Thymus (tissue), 14 donors: ENCODE measurements at places on chromosomes 3 and 15.

- no peak for DNase-seq
Measured at GRCh38 chr15:55247766-55248427, 41.7 kb downstream of the RAB27A start.

DNA sequence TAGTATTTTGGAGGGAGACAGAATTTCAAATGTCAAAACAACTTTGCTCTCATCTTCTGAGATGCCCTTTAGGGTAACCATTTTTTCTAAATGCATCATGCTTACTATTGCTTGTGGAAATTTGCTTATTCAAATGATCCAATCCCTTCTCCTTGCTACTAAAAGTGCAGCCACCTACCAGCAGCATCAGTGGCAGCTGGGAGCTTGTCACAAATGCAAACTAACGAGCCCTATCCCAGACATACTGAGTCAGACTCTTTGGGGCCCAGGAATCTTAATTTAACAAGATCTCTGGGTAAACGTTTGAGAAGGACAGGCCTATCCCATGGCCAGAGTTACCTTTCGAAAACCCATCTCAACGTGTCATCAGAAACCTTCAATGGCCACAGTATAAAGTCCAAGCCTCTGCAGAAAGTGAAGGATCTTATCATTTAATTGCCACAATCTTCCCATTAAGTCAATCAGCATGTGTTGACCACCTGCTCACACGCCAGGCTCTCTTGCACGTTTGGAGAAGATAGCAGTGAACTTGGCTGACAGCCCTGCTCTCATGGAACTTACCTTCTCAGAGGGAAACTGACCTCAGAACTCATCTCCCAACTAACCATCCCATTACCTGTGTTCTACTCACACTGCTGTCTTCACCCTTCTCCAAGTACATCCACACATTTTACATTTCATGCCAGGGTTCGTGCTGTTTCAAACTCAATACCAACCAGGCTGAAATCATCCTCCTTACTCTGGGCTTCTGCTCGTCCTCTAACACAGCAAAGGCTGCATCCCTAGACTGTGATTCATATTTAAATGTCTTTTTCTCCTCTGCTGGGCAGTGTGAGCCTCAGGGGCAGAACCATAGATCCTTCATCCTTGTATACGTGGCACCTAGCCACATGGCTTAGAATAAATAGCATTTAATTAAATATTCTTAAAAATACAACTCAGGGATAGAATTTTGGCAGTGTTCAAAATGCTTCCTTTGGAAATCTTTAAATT is 24.8 kb upstream of the VGLL4 start:
- DNase-seq: no peak

DNA sequence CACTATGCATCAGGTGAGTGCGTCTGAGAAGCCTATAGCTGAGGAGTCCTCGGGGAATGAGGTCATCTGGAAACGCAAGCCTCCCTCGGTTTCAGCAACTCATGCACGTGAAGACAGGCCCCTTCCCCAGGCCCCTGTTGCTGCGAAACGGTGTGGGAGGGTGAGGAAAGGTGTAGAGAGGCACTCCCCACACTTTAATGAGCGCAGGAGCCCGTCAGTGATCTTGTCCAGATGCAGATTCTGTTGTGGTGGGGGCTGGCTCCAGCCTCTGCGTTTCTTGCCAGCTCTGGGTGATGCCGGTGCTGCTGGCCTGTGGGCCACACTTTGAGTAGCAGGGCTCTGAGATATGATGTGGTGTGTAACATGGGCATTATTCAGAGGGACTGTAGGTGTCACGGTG is 38.6 kb upstream of the LACTB start:
- no peak for DNase-seq

GRCh38 chr3:156317462-156318074 is 197.2 kb downstream of the KCNAB1 start:
- DNase-seq: no peak

DNA sequence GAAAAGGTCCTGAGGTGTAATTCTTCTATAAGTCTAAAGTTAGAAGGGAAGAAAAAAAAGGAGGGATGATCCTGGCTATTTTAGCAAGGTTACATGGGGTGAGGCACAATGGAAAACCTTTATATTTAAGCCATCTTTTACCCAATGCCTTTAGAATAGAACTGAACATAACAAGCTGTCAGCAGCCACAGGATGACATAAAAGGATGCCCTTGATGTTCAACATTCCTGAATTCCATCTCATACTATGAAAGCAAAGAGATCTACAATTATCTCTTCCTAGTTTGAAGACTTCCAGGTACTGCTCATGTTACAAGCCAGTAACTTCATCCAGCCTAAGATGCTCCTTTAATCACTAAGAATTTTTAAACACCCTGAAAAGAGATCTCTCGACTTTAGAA is 26.9 kb downstream of the NEK10 start:
- DNase-seq: no peak

GRCh38 chr3:119550192-119550910 is 9.1 kb downstream of the CD80 start:
- DNase-seq: no peak

DNA sequence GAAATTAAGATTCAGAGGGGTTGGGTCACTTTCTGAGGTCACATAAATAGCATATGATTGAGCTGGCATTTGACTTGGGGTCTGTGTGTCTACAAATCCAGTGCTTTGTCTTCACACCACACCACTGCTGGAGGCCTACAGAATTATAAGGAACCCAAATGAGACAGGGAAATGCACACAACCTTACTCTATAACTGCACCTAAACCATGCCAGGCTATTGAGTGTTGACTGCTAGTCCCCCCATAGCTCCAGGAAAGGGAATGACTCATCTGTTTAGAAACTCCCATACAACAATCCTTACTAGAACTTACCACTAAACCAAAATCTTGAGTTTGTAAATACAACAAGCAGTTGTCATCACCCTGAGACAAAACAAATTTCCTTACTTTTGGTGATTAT is 16.9 kb upstream of the TSC22D2 start:
- DNase-seq: no peak

- no peak for DNase-seq
Measured at GRCh38 chr3:18917923-18918322, 230.4 kb upstream of the KCNH8 start.

DNA sequence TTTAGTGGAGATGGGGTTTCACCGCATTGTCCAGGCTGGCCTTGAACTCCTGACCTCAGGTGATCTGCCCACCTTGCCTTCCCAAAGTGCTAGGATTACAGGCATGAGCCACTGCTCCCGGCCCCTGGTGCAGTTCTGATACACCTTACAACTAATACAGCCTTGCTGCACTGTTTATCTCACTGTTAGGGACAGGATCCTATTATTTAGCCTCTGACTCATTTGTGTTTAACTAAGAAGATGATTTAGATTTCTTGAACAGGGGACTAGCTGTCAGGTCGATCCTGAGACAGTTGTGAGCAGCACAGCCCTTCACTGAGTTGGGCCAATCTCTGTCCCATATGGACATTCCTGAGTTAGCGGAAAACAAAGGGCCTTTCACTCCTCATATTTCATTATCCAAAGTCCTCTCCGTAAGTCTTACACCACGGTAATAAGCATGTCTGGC is 19.2 kb downstream of the GYG1 start:
- DNase-seq: no peak

DNA sequence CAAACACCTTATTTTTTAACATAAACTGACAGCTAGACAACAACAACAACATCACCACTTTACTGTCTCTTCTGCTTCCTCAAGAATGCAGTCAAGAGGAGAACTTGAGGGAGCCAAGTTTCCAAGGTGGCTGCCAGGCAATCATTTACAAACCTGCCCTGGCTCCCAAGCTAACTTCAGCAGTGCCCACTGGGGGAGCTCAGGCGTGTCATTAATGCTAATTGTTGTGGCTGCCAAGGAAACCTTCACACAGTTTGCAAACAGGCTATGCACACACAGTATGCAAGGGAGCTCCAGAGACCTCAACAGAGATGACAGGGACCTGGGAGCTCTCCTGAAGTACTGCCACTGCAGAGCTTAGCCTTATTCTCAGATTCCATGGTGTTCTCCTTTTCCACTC is 2.1 kb downstream of the DZIP1L start:
- no peak for DNase-seq

DNA sequence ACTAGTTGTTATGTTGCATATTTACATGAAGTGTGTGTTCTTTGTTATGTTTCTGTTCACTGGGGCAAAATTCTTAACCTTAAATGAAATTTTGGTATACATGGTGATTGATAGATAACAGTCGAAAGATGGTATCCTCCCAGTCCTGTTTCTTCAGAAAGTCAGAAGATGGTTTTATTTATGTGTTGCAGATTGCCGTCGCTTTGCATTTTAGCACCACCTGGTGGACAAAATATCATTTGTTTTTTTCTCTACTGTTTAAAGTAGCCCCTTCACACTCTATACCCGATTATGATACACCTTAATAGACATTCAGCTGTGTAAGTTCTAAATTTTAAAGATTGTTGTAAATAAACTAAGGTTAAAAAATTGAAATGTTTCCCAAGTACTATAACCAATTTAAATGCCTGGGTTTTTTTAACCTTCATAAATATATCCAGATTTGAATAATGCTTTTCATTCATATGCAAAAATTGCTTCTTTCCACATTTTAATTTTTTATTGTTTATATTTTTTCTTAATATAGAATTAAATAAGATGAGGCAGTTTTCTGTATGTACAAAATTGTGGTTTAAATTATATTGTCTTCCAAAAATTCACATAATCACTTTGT is 152.2 kb downstream of the ALCAM start:
- DNase-seq: peak; percentile 40

- no peak for DNase-seq
Measured at GRCh38 chr15:79956354-79956939, 14.5 kb downstream of the BCL2A1 start.

DNA sequence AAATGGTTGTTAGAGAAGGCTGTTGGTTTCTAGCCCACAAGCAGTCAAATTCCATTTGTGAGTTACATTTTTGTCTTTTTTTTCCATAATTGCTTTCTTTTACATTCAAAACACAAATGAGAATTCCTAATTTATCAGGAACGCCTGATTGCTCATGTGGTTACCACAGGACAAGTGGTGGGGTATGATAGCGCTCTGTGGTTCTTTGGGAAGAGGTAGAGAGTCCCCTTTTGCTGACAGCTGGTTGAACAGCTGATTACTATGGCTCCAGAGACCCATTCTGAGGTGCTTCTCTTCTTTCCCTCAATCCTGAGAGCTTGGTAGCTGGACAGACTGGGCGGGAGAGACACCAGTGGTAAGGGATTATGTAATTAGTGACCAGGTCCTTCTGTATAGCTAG is 24.4 kb downstream of the CNOT10 start:
- DNase-seq: no peak

- DNase-seq: no peak
Measured at GRCh38 chr15:29569533-29570092, 252.7 kb downstream of the TJP1 start.

DNA sequence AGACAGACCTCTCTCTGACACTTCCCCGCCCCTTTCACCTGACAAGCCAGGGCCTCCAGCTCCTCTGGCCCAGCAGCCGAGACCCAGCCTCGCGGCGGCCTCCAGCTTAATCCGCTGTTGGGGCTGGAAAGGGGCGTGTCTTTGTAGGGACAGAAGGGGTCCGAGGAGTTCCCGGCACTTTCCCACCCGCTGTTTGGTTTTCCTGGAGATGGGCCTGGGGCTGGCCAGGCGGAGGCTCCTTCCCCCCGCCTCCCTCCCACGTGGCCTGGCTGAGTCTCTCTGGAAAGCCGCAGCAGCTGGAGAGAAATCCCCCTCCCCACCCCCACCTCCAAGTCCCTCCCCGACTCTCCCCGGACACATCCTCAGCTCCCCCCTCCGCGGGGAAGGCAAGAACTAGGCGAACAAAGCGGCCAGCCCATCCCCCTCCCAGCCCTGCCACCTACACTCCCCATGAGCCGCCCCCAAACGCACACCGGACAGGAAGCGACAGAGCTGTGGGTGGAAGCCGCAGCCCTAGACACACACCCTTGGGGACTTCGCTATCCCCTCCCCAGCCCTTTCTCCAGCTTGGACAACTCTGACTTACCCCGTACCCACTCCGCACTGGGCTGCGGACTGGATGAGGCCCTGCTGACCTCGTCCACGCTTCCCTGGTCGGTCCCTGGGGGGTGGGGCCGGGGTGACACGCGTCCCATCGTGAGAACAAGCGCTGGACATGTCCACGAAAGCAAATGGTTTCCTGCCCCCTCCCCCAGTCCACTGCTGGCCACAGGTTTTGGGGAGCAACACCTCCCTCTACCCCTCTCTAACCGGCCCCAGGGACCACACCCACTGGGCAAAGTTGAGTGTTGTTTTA is 1.2 kb downstream of the IGDCC4 start:
- DNase-seq: no peak

- no peak for DNase-seq
Measured at GRCh38 chr3:98322101-98322500, 31.6 kb upstream of the OR5K4 start.

DNA sequence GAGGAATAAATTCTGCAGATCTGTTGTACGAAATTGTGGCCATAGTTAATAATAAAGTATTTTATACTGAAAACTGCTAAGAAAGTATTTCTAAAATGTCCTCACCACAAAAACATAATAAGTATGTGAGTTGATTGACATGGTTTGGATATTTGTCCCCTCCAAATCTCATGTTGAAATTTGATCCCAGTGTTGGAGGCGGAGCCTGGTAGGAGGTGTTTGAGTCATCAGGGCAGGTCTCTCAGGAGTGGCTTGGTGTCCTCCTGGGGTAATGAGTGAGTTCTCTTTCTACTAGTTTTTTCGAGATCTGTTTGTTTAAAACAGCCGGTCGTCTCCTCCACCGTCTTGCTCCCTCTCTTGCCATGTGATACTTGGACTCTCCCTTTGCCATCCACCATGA is 424.1 kb upstream of the KCNMB2 start:
- no peak for DNase-seq

DNA sequence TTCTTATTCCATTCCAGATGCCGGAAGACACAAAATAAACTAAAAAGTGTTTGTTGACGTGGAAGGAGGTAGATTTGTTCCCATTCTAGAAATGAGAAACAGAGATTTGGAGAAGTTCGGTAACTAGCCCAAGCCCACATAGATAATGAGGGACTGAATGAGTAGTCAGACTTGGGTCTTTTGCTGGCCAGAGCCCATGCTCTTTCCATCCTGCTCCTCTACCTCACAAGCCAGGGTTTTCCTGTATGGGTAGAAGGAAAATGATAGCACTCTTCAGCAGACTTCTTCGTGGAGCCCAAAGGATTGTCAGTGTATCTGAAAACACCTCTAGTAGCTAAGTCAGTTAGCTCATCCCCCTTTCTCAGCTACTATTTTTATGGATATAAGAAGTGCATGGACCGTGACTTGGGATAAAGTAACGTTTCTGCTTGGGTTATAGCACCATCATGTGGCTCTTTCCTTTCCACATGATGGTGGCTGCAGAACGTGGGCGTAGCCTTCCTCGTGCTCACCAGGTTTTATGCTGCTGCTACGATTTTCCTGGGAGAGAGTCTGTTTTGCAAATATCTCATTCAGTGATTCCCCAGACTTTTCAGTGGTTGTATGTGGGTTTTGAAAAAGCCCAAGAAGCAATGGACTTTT is 84.6 kb downstream of the DGKG start:
- DNase-seq: no peak
